ENCODE measurements at places on chromosomes 1 and 21.

GRCh38 chr1:233598891-233599541, 14.9 kb upstream of the KCNK1 start:
- DNase-seq = no peak

GRCh38 chr1:19044471-19044870, 88.0 kb upstream of the IFFO2 start:
- DNase-seq = no peak

- no peak for DNase-seq
Observed at GRCh38 chr1:59520827-59521418, 224.0 kb downstream of the FGGY start.

DNA sequence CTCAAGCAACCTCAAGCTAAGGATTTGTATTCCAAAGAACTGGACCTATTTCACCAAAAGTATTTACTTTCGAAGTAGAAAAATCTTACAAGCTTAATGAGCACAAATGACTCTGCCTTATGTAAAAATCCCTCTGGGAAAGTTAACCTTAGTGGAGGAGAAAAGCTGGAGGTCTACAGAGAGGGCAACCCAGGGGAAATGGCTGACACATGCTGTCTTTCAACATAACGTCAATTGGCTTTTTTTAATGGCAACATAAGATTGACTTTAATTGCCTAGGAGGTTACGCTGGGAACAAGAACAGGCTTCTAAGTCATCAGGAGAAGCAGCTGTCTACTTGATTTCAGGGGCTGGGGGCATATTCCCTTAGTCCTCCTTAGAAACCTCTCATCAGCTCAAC, 52.3 kb downstream of the UTP25 start:
- DNase-seq = no peak

DNA sequence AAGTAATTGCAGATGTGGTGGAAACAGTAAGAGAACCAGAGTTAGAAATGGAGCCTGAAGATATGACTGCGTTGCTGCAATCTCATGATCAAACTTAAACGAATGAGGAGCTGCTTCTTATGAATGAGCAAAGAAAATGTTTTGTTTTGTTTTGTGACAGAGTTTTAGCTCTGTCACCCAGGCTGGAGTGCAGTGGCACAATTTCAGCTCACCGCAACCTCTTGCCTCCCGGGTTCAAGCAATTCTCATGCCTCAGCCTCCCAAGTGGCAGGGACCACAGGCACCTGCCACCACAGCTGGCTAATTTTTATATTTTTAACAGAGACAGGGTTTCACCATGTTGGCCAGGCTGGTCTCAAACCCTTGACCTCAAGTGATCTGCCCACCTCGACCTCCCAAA, 53.3 kb upstream of the NFASC start:
- DNase-seq = no peak

DNA sequence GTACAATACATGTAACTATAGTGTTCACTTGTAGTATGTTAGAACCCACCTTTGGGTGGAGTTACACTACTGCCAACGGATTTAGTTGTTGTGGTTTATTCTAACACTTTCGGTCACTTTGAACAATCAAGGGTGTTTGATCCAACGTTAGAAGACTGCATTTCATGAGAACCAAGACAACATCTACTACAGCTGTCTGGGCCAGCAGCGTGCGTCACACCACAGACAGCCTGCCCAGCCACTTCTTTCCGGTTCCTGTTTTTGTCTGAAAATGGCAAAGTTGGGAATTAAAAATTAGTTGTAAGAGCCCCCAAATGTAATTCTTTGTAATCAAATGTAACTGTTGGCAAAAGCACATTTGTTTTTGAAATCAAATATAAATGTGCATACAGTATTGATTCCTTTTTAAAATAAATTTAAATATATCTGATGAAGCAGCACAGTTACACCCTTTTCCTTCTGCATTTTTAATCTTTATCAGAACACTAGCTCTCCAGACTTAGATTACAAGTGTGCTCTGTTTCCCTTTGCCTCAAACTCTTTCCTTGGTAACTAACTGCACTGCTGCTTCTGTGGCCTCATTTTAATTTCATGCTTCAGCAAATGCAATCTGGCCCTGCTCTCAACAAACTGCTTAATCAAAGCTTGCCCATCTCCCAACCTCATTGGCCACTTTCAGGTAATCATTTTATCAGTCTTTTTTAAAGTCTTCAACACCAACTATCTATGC, 86.6 kb upstream of the DPH5 start:
- peak; percentile 90 for DNase-seq

DNA sequence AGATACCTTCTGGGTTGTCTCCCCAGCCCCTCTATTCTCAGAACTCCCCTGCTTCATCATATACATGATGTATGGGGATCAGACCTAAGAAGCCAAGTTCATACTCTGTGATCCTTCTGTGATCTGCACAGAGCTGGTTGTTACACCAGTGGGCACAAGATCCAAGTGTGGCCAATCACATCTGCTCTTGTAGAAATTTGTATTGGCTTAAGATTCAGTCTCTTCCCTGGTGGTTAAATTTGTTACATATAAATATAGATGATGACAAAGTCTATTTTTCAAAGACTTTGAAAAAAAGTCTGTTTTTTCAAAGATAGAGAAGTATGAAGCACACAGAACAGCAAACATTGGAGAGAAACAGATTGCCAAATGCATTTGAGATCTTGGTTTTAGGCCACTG, 135.8 kb upstream of the FGGY start:
- no peak for DNase-seq
